ENCODE measurements at places on chromosomes 11 and 22. TPM values are rescaled to one million over a fixed set of nuclear protein-coding genes. Genes with fewer than 3 reads are reported as not detected.

- no peak overlapping the region for H3K4me3 ChIP-seq
- peak overlapping the region; percentile 6 for H3K27ac ChIP-seq
- H3K27me3 ChIP-seq, result no peaks in the 10 kb centered on the region
- H3K36me3 ChIP-seq, result no peaks in the 10 kb centered on the region
Observed at GRCh38 chr11:114168691-114169090, 109.2 kb downstream of the ZBTB16 start.

DNA sequence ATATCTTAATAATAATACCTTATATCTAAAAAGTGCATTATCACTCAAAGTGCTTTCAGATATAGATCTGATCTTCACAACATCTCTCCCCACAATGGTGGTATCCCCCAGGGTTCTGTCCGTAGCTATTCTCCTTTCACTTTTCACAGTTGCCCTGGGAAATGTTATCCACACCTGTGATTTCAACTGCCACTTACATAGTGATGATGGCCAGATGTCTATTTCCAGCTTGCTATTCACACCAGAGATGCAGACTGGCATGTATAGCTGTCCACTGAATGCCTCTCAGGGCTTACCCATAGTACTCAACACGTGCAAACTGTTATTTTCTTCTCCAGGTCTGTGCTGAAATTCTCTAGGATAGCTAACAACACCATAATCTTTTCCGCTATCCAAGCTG lies 724.7 kb downstream of the DLG2 start:
- no peak overlapping the region for H3K27ac ChIP-seq
- H3K36me3 ChIP-seq, result no peaks in the 10 kb centered on the region
- no peaks in the 10 kb centered on the region for H3K27me3 ChIP-seq
- H3K4me1 ChIP-seq, result no peaks in the 10 kb centered on the region
- no peak overlapping the region for H3K4me3 ChIP-seq

- H3K4me1 ChIP-seq, result no peaks in the 10 kb centered on the region
- no peak overlapping the region for H3K27ac ChIP-seq
- no peaks in the 10 kb centered on the region for H3K27me3 ChIP-seq
- no peak for DNase-seq
- no peak overlapping the region for H3K4me3 ChIP-seq
Observed at GRCh38 chr22:29002603-29003002, 59.0 kb downstream of the C22orf31 start.

- no peaks in the 10 kb centered on the region for H3K36me3 ChIP-seq
- H3K4me1 ChIP-seq, result no peaks in the 10 kb centered on the region
- no peak overlapping the region for H3K27ac ChIP-seq
- no peak overlapping the region for H3K4me3 ChIP-seq
Observed at GRCh38 chr11:11391169-11391568, 38.1 kb upstream of the CSNK2A3 start.

DNA sequence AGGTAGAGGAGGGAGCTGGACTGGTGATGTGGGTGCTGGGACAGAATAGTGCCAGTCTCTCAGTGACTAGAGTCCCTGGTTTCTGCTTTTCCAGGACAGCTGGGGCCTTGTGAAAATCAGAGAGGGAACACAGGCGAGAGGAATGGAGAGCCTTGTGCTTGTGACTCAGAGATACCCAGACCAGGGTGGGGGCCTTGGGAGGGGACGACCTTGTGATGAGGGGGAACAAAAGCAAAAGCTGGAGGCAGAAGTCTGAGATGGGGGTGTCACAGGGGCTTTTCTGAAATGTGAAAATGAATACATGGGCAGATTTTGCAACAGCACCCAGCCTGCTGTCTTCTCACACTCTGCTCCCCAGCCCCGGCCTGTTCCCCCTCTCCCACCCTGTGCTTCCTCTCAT lies 3.4 kb upstream of the NR1H3 start:
- H3K27me3 ChIP-seq, result no peaks in the 10 kb centered on the region
- H3K4me1 ChIP-seq, result peaks cover 4% of the 10 kb centered on the region
- H3K4me3 ChIP-seq, result no peak overlapping the region
- no peak overlapping the region for H3K27ac ChIP-seq
- H3K36me3 ChIP-seq, result no peaks in the 10 kb centered on the region

- no peaks in the 10 kb centered on the region for H3K27me3 ChIP-seq
- DNase-seq, result no peak
- no peaks in the 10 kb centered on the region for H3K36me3 ChIP-seq
- H3K4me1 ChIP-seq, result no peaks in the 10 kb centered on the region
- H3K27ac ChIP-seq, result no peak overlapping the region
- no peak overlapping the region for H3K4me3 ChIP-seq
Observed at GRCh38 chr22:25193548-25193947, 6.1 kb upstream of the CRYBB3 start.

- DNase-seq, result no peak
- H3K27ac ChIP-seq, result no peak overlapping the region
- H3K4me3 ChIP-seq, result no peak overlapping the region
- H3K36me3 ChIP-seq, result no peaks in the 10 kb centered on the region
- no peaks in the 10 kb centered on the region for H3K27me3 ChIP-seq
- no peaks in the 10 kb centered on the region for H3K4me1 ChIP-seq
Observed at GRCh38 chr11:112318661-112319060, 58.0 kb upstream of the PLET1 start.

DTX4 gene
- 0.22 TPM for polyA plus RNA-seq

- no peak for DNase-seq
- H3K27me3 ChIP-seq, result no peaks in the 10 kb centered on the region
- H3K36me3 ChIP-seq, result no peaks in the 10 kb centered on the region
- no peaks in the 10 kb centered on the region for H3K4me1 ChIP-seq
Observed at GRCh38 chr22:23053051-23053707, 17.1 kb upstream of the GNAZ start.

CATSPER1 gene
- polyA plus RNA-seq, result not detected

- no peaks in the 10 kb centered on the region for H3K36me3 ChIP-seq
- DNase-seq, result no peak
- H3K4me1 ChIP-seq, result peaks cover 30% of the 10 kb centered on the region
- peak overlapping the region; percentile 57 for H3K4me3 ChIP-seq
Observed at GRCh38 chr22:32202539-32203180, 2.2 kb downstream of the RFPL2 start.

GRCh38 chr22:42368379-42369249 lies 63.6 kb downstream of the NFAM1 start:
- no peaks in the 10 kb centered on the region for H3K36me3 ChIP-seq
- H3K27ac ChIP-seq, result no peak overlapping the region
- no peaks in the 10 kb centered on the region for H3K27me3 ChIP-seq
- peaks cover 4% of the 10 kb centered on the region for H3K4me1 ChIP-seq

GRCh38 chr11:118436639-118437207 lies 431 bp downstream of the KMT2A start:
- peak overlapping the region; percentile 99 for H3K27ac ChIP-seq
- peaks cover 31% of the 10 kb centered on the region for H3K4me1 ChIP-seq
- H3K4me3 ChIP-seq, result peak overlapping the region; percentile 70
- H3K36me3 ChIP-seq, result no peaks in the 10 kb centered on the region
- no peak for DNase-seq

BACE1 gene
- polyA plus RNA-seq, result 0.37 TPM

TRIM49 gene
- polyA plus RNA-seq, result not detected

- H3K36me3 ChIP-seq, result peaks cover 13% of the 10 kb centered on the region
- H3K4me3 ChIP-seq, result no peak overlapping the region
- no peak for DNase-seq
- H3K27me3 ChIP-seq, result no peaks in the 10 kb centered on the region
- H3K4me1 ChIP-seq, result peaks cover 9% of the 10 kb centered on the region
Observed at GRCh38 chr22:35324762-35325161, 25.1 kb downstream of the TOM1 start.

SPDYC gene
- polyA plus RNA-seq, result not detected

- peaks cover 26% of the 10 kb centered on the region for H3K4me1 ChIP-seq
- peak overlapping the region; percentile 99 for H3K27ac ChIP-seq
- no peaks in the 10 kb centered on the region for H3K27me3 ChIP-seq
Observed at GRCh38 chr11:73140213-73141030, 1.7 kb downstream of the FCHSD2 start.

DNA sequence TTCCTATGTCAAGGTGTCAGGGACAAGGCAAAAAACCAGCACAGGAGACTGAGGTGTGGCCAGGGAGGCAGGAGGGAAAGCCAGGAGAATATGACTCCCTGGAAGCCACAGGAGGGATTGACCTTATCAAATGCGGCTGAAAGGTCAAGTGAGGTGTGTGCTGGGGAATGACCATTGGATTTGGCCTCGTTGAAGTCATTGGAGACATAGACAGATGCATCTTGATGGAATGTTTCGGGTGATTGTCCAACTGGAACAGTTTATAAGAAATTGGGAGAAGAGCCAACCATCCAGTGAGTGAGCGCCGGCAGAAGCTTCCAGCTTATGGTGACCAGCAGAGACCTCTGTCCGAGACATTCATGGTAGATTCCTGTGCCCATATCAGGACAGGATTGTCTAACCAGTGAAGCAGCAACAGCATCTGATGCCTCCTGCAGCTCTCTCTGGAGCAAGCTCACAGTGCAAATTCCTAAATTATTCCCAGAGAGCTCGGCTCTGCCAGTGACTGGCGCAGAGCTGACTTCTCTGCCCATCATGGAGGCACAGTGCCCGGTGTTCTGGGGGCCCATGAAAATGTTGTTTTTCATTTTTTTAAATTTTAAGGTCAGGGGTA lies 95.4 kb downstream of the MYO18B start:
- no peak for DNase-seq
- no peak overlapping the region for H3K27ac ChIP-seq
- no peaks in the 10 kb centered on the region for H3K36me3 ChIP-seq
- H3K27me3 ChIP-seq, result no peaks in the 10 kb centered on the region
- H3K4me1 ChIP-seq, result no peaks in the 10 kb centered on the region
- H3K4me3 ChIP-seq, result no peak overlapping the region

DNA sequence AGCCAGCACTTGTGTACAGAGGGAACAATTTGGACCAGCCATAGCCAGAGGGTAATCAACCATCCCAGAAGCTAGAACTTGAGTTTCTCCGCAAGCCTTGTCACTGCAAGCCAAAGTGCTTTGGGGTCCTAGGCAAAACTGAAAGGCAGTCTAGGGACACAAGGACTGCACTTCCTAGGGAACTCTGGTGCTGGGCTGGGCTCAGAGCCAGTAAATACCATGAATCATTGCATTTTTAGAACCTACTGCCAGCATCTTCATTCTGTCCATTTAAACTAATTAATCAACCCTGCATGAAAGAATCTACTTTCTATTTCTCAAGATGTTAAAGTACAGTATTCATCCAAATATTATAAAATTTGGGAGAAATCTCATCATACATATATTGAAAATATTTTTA lies 20.0 kb downstream of the PATE3 start:
- no peak overlapping the region for H3K4me3 ChIP-seq
- no peaks in the 10 kb centered on the region for H3K36me3 ChIP-seq
- H3K27ac ChIP-seq, result no peak overlapping the region
- H3K4me1 ChIP-seq, result no peaks in the 10 kb centered on the region
- H3K27me3 ChIP-seq, result no peaks in the 10 kb centered on the region

RAG2 gene
- not detected for polyA plus RNA-seq

DNA sequence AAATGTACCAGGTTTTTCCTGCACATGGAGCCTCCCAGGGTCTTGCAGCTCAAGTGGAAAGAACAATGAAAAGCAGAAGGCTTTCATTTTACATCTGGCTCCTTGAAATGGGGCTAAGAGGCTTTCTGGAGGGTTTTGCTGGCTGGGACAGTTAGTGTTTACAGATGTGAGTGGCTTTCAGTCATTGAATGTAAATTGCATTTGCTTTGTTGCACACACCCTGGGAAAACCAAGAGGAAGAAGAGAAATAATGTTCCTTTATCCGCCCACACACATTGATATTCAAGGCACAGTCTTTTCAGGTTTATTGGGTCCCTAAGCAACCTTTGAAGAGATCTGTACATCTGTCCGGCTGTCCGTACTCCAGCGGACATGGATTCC lies 144.5 kb downstream of the SPON1 start:
- no peaks in the 10 kb centered on the region for H3K4me1 ChIP-seq
- no peak overlapping the region for H3K4me3 ChIP-seq
- H3K36me3 ChIP-seq, result no peaks in the 10 kb centered on the region
- no peak for DNase-seq
- H3K27ac ChIP-seq, result no peak overlapping the region
- no peaks in the 10 kb centered on the region for H3K27me3 ChIP-seq

SERPINH1 gene
- polyA plus RNA-seq, result 2.9 TPM

DNA sequence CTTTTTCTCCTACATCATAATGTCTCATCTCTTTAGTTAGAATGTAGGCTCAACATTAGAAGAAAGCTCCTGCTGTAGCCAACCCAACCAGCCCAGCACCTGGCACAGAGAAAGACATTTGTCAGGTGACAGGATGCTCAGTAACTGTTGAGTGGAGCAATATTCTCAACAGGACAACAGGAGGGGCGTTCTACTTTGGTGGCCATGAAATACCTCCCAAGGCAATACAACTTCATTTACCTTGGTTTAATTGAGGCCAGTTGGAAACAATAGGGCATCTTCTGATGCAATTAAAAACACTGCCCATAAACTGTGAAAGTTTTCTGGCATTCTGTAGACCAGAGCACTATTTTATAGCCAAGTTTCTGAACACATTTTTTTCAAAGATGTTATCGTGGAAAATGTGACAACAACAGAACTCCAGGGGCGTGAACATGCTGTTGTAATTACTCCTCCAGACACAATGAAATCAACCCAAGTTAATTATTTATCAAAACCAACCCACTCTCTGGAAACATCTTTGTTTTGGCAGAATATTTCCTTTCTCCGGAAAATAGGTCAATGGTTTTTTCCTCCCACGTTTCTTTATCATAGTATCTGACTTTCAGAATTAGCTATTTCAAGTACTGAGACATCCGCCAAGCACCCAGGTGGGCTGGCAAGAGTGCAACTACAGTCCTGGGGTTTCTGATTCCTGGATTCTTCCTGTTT lies 538.1 kb downstream of the SOX6 start:
- H3K4me3 ChIP-seq, result no peak overlapping the region
- H3K27me3 ChIP-seq, result no peaks in the 10 kb centered on the region
- no peaks in the 10 kb centered on the region for H3K4me1 ChIP-seq
- H3K36me3 ChIP-seq, result no peaks in the 10 kb centered on the region

DNA sequence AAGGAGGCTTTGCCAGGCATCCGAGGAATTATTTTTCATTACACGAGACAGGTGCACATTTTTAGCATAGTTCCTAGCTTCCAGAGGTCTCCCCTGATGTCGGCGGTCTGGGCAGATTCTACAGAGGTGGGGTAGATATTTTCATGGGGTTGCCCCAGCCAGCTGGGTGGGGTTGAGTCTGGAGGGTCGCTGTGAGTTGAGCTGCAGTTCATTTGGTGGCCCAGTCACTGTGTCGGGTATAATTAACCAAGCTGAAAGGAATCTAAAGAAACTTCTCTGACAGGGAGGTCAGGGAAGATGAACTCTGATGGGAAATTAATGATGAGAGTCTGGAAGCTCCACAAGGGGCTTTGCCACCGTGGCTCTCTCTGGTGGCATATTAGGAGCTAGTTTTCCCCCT lies 233.7 kb upstream of the NAV2 start:
- no peaks in the 10 kb centered on the region for H3K27me3 ChIP-seq
- H3K36me3 ChIP-seq, result no peaks in the 10 kb centered on the region
- H3K27ac ChIP-seq, result no peak overlapping the region
- no peak overlapping the region for H3K4me3 ChIP-seq
- no peak for DNase-seq

KRTAP5-7 gene
- polyA plus RNA-seq, result not detected

Measured in naive thymus-derived CD4-positive, alpha-beta T cell (primary cell).